Ovary (tissue), 10 donors: ENCODE measurements at places on chromosomes 3 and 15. TPM values are rescaled to one million over a fixed set of nuclear protein-coding genes. Genes with fewer than 3 reads are reported as not detected.

DNA sequence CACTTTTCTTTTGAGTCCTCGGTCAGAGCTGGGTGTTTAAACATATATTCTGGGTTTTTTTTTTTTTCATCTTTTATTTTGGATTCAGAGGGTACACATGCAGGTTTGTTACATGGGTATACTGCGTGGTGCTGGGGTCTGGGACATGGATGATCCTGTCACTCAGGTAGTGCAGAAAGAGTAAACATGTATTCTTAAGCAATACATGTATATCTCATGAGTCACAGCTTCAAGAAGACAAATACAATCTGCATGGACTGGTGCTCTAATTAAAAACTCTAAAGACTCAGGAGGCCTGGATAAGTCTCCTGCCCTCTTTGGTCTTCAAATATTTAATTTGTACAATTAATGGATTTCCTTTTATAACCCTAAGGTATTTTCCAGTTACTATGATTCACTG is 50.6 kb upstream of the PHLDB2 start:
- DNase-seq, result no peak

DNA sequence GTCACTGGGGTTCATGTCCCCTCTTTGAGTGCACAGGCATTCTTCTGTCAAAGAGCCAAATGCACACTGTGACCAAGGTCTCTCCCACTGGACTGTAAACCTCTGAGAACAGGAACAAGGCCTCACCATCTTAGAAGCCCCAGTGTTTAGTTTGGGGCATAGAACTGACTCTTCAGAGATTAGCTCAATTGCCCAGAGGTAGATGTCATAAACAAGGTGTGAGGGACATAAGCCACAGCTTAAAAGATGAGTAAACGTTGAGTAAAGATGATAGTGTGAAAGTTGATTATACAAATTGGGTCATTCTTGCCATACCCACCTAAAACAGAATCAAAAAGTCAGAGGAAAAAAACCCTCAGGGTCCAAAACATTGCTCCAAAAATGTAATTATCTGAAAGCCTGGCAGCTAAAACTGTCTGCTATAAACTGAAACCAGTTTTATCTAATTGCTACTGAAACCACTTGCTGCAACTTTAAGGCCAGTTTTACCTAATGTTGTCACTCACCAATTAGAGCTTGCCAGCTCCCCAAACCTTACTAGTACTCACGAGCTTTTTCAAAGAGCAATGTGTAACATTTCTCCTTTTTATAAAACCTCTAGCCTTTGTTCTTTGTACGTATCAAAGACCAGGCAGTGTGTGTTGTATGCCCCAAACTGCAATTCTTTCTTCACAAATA is 415.2 kb downstream of the RAP2B start:
- no peak for DNase-seq

GRCh38 chr15:85616549-85617110 is 178.1 kb downstream of the KLHL25 start:
- no peak for DNase-seq

The SCN11A gene
- under 0.01 TPM for total RNA-seq

The CLPX gene
- 43.5 TPM for total RNA-seq

The CDHR4 gene
- 3.2 TPM for total RNA-seq
